Liver (tissue), 10 donors: ENCODE measurements at places on chromosomes 7 and 10. TPM values are rescaled to one million over a fixed set of nuclear protein-coding genes. Genes with fewer than 3 reads are reported as not detected.

The GARS1 gene
- polyA plus RNA-seq, result 43.3 TPM

DNA sequence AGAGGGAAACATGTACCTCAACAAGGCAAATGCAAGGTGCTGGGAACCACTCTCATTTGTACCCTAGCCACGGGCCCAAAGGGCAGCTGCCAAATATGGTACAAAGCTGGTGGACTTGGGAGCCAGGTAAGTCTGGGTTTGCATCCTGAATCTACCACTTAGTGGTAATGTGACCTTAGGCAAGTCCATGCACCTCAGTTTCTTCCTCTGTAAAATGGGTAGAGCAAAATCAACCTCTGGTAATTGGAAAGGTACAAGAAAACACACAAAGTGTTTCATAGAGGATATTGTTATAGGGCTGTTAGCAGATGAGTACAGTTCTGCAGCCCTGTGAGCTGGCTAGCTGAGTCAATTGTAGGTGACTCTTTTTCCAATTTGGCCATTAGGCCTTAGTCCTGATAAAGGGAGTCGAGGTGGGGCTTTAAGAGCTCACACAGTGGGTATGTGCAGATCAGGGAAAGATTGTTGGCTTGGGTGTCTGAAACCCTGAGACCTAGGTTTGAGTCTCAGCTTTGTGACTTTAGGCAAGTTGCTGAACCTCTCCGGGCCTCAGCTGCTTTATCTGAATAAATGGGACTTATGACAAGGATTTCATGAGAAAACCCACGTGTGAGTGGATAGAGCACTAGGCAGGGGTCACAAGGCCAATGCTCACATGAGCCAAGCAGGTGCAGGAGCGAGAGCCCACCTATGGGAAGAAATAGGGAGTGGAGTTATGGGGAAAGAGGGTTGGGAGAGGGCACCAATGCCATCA lies 121.3 kb upstream of the GDF10 start:
- no peak overlapping the region for H3K27ac ChIP-seq
- DNase-seq, result no peak
- H3K4me1 ChIP-seq, result no peaks in the 10 kb centered on the region

The FFAR4 gene
- polyA plus RNA-seq, result 0.28 TPM

- no peaks in the 10 kb centered on the region for H3K36me3 ChIP-seq
- H3K27me3 ChIP-seq, result no peaks in the 10 kb centered on the region
- H3K4me3 ChIP-seq, result no peak overlapping the region
- H3K4me1 ChIP-seq, result peaks cover 19% of the 10 kb centered on the region
Observed at GRCh38 chr10:59319854-59320253, 42.5 kb downstream of the FAM13C start.

DNA sequence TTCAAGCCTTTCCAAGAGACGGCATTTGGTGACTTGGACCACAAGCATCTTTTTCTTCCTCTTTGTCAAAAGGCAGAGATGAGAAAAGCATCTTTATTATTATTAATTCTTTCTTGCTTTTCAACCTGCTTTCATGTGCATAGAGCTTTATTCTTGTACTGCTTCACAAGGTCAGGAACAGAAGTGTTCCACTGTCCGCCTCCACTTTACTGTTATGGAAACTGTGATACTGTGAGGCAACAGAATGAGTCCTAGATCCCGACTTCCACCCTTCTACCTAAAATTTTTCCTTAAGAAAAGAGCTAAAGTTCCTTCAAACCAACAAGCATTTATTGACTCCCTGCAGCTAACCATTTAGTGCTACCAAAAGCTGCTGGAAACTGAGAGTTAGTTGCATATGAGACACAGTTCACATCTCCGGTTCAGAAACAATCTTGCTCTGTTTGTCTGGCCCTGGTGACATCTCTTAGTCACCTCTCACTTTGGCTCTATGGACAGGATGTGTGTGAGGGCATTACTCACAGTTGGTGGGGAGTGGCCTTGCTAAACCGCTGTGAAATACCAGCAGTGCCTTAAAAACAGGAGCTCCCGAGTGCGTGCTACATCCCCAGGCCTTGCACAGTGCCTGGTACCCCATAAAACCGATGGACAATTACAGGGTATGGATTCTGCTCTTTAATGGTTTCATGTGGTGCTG lies 77.1 kb upstream of the TRIL start:
- no peaks in the 10 kb centered on the region for H3K4me1 ChIP-seq
- no peak for DNase-seq
- H3K27ac ChIP-seq, result no peak overlapping the region
- no peaks in the 10 kb centered on the region for H3K36me3 ChIP-seq
- H3K27me3 ChIP-seq, result no peaks in the 10 kb centered on the region
- no peak overlapping the region for H3K4me3 ChIP-seq

- DNase-seq, result no peak
- no peaks in the 10 kb centered on the region for H3K4me1 ChIP-seq
- H3K36me3 ChIP-seq, result no peaks in the 10 kb centered on the region
- H3K27ac ChIP-seq, result no peak overlapping the region
- no peak overlapping the region for H3K4me3 ChIP-seq
Observed at GRCh38 chr10:30073045-30073766, 13.8 kb upstream of the JCAD start.

DNA sequence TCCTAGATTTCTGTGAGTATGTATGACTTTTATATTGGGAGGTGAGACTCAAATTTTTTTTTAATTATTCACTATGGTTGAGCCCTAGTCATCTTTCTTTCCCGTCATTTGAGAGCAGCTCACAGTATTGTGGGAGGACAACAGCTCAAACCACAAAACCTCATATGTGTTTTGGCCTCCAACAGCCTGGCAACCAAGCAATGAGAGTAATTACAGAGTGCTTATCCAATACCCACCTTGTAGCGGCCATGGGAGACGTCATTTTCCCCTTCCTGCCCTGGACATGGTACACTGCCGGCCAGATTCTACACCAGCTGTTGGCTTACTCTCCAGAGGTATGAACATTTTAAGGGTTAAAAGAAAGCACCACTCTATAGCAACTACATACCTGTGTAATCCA lies 49.1 kb downstream of the DOCK4 start:
- H3K27me3 ChIP-seq, result no peaks in the 10 kb centered on the region
- DNase-seq, result no peak
- H3K27ac ChIP-seq, result no peak overlapping the region
- H3K36me3 ChIP-seq, result no peaks in the 10 kb centered on the region

GRCh38 chr7:36486336-36486735 lies 96.7 kb downstream of the ANLN start:
- no peaks in the 10 kb centered on the region for H3K27me3 ChIP-seq
- H3K4me1 ChIP-seq, result no peaks in the 10 kb centered on the region
- no peak overlapping the region for H3K27ac ChIP-seq
- H3K36me3 ChIP-seq, result no peaks in the 10 kb centered on the region
- H3K4me3 ChIP-seq, result no peak overlapping the region
- no peak for DNase-seq

DNA sequence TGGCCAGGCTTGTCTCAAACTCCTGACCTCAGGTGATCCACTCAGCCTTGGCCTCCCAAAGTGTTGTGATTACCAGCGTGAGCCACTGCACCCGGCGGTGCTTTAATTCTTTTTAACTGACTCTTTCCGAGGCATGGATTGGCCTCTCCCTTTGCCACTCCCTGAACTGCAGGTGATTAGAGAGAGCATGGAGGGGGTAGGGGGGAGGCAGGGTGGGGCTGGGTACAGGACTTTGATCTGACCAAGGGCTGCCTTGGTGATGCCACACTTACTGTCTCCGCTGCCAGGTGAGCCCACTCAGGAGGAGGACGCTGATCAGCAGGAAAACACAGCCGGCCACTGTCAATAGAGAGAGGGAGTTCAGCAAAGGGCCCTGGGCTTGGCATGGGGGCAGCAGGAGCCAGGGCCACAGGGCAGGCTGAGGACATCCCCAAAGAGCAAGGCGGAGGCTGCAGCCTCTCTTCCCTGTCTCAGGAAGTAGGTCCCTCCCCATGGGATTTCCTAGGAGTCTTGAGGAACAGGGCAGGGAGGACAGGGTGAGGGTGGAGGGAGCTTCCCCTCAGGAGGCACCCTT lies 40.5 kb upstream of the IL15RA start:
- no peaks in the 10 kb centered on the region for H3K27me3 ChIP-seq
- no peak overlapping the region for H3K4me3 ChIP-seq
- DNase-seq, result no peak
- H3K4me1 ChIP-seq, result no peaks in the 10 kb centered on the region
- H3K27ac ChIP-seq, result peak overlapping the region; percentile 8

The GSTO2 gene
- 1.6 TPM for polyA plus RNA-seq

DNA sequence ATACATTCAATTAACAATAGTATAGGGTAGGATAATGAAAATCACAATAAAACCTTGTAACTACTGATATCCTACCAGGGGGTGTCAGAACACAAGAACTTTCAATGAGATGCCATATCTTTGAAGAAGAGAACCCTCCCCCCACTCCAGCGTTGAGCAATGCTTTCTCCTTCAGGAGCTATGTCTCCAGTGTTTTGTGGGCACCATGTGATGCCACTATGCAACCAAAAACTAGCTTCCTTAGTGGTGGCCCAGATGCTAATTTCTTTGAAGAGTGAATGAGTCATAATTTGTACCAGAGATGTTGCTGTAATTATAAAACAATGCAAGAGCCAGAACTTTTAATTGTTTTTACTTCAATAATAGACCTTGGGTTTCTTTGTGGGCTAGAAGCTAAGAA lies 76.0 kb upstream of the ADO start:
- H3K4me1 ChIP-seq, result no peaks in the 10 kb centered on the region
- no peak overlapping the region for H3K27ac ChIP-seq
- no peaks in the 10 kb centered on the region for H3K36me3 ChIP-seq
- no peak for DNase-seq
- no peak overlapping the region for H3K4me3 ChIP-seq

The GPC2 gene
- not detected for polyA plus RNA-seq

- H3K27ac ChIP-seq, result no peak overlapping the region
- no peaks in the 10 kb centered on the region for H3K4me1 ChIP-seq
- H3K36me3 ChIP-seq, result no peaks in the 10 kb centered on the region
- no peaks in the 10 kb centered on the region for H3K27me3 ChIP-seq
Observed at GRCh38 chr7:42017349-42017986, 219.5 kb downstream of the GLI3 start.
